Kidney glomerular epithelial cell (primary cell): ENCODE measurements at places on chromosomes 5 and 9.
A peak's percentile ranks its signal among the peaks of the same experiment; 100 is the strongest.

- DNase-seq = no peak
These were observed 136.1 kb downstream of the FGF1 start for GRCh38 chr5:142549834-142550233.

- DNase-seq = no peak
These were observed at the start of gene FCN1 for GRCh38 chr9:134917431-134918373. FCN1 (minus strand) TSS chr9:134917912; CDS start chr9:134917871, 41 bp downstream.

DNA sequence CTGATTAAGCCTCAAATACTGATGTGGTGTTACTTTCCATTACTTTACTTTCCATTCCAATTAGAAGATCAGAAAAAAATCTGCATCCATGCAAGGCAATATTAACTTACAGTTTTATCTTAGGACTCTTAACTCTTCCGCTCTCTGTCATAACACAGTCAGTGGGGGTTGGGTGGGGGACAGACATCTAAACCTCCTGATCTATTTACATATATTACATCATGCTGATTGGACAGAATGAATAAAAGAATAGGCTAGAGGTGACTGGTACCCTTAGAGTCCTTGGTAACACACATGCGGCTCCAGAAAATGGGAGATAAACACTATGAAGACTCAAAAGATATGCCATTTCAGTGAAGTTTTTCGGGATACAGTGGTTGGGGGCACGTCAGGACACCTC, 27.6 kb downstream of the RAPGEF6 start:
- no peak for DNase-seq

- DNase-seq = no peak
These were observed 83.1 kb downstream of the NLN start for GRCh38 chr5:65805089-65805488.

GRCh38 chr5:74173241-74173640, 467.3 kb downstream of the ENC1 start:
- DNase-seq = no peak

GRCh38 chr9:74642376-74642775, 145.2 kb downstream of the RORB start:
- DNase-seq = no peak

GRCh38 chr9:98635374-98635773, 73.4 kb downstream of the GABBR2 start:
- DNase-seq = peak; percentile 2

- DNase-seq = peak; percentile 52
These were observed 929 bp downstream of the SH3PXD2B start for GRCh38 chr5:172453206-172453985.

DNA sequence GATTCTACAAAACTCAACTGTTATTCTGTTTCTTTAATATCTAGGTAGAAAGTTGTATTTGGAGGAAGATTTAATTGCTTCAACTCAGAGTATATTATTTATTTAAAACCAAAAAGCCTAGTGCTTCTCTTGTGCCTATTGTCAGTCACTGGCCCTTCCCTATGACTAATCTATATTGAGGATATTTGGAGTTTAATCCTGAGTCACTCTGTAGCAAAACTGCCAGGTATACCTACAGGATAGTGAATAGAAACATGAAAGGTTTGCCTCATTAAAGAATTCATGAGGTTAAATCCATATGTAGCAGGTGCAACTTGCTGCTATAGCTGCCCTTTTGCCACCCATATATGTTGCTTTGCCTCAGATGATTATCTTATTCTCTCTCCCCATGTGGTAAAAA, 15.1 kb downstream of the PLK2 start:
- DNase-seq = no peak

DNA sequence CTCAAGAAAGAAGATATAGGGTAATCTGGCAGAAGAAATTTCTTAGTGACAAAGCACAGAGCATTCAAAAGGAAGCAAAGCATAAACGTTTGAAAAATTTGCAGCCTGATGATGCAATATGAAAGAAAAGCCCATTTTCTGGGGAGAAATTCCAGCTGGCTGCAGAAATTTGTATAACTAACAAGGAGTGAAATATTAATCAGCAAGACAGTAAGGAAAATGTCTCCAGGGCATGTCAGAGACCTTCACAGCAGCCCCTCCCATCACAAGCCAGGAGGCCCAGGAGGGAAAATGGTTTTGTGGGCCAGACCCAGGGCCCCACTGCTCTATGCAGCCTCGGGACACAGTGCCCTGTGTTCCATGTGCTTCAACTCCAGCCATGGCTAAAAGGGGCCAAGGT, 359.4 kb downstream of the HINT1 start:
- no peak for DNase-seq
